Body of pancreas (tissue), 4 donors: ENCODE measurements at places on chromosomes 13 and 19. TPM values are rescaled to one million over a fixed set of nuclear protein-coding genes. Genes with fewer than 3 reads are reported as not detected.

DNA sequence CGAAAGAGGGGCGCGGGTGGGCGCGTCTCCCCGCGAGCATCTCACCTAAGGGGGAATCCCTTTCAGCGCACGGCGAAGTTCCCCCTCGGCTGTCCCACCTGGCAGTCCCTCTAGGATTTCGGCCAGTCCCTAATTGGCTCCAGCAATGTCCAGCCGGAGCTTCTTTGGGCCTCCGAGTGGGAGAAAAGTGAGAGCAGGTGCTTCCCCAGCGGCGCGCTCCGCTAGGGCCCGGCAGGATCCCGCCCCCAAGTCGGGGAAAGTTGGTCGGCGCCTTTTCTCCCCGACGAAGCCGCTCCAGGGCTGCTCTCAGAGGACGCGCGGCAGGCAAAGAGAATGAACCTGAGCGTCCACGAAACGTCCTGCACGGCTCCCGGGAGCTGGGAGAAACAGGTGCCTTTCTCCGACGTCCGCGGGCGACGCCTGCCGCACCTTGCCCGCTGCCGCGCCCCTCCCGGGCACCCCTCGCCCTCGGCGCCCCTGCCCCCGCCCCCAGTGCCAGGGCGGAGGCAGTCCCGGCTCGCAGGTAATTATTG, 366 bp upstream of the KL start:
- no peak overlapping the region for H3K4me3 ChIP-seq
- H3K4me1 ChIP-seq, result peaks cover 12% of the 10 kb centered on the region
- peak overlapping the region; percentile 51 for H3K27ac ChIP-seq
- peak; percentile 18 for DNase-seq

DNA sequence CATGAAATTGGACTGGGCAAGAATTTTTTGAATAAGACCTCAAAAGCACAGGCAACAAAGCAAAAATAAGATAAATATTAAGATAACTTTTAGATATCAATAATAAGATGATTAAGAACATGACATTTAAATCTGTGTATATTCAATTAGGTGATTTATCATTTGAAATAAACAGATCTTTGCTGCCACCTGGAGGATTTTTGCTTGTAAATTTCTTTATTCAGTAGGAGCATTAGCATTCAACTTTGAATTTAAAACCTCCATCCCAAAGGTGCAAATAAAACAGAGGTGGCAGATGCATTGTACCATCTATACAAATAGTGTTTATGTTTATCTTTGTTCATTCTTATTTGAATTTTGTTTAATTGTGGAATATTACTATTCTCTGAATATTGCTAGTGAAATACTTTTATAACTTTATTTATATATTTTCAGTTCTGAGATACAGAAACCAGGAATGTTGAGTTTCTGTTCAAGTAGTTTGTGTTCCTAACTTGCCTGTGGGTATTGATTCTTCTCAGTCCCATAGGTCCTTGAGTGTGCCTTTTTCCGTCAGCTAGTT, 20.9 kb downstream of the COG6 start:
- no peaks in the 10 kb centered on the region for H3K4me1 ChIP-seq
- H3K36me3 ChIP-seq, result peaks cover 8% of the 10 kb centered on the region
- peak; percentile 19 for DNase-seq
- H3K4me3 ChIP-seq, result no peak overlapping the region
- no peaks in the 10 kb centered on the region for H3K27me3 ChIP-seq
- H3K27ac ChIP-seq, result no peak overlapping the region

The ZSCAN18 gene
- 37.4 TPM for total RNA-seq

DNA sequence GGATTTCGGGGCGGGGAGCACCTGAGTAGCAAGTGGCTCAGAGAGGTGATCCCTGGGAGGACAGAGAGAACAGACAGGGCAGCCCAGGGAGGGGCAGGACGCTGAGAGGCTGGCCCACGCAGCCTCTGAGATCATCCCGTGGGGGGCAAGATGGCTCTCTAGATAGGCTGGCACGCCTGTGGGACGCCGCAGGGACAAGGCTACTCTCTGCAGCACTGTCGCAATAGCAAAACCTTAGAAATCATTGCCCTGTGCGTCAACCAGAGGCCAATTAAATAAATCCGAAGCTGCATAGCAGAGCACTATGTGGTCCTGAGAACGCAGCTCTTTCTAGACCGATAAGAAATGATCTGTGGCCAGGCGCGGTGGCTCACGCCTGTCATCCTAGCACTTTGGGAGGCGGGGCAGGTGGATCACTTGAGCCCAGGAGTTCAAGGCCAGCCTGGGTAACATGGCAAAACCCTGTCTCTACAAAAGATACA, 5.1 kb downstream of the PEX11G start:
- no peak overlapping the region for H3K4me3 ChIP-seq
- H3K27me3 ChIP-seq, result no peaks in the 10 kb centered on the region
- no peak for DNase-seq
- H3K27ac ChIP-seq, result no peak overlapping the region
- H3K36me3 ChIP-seq, result no peaks in the 10 kb centered on the region

GRCh38 chr13:26660766-26661165, 99.8 kb downstream of the GPR12 start:
- no peaks in the 10 kb centered on the region for H3K4me1 ChIP-seq
- no peaks in the 10 kb centered on the region for H3K27me3 ChIP-seq
- no peak for DNase-seq
- H3K4me3 ChIP-seq, result no peak overlapping the region

- no peaks in the 10 kb centered on the region for H3K27me3 ChIP-seq
- H3K36me3 ChIP-seq, result no peaks in the 10 kb centered on the region
- no peak overlapping the region for H3K27ac ChIP-seq
- no peak overlapping the region for H3K4me3 ChIP-seq
Measured at GRCh38 chr19:3785451-3785937, 687 bp downstream of the MATK start.

The ANGPTL4 gene
- total RNA-seq, result 110 TPM

The IGFL1 gene
- total RNA-seq, result not detected

DNA sequence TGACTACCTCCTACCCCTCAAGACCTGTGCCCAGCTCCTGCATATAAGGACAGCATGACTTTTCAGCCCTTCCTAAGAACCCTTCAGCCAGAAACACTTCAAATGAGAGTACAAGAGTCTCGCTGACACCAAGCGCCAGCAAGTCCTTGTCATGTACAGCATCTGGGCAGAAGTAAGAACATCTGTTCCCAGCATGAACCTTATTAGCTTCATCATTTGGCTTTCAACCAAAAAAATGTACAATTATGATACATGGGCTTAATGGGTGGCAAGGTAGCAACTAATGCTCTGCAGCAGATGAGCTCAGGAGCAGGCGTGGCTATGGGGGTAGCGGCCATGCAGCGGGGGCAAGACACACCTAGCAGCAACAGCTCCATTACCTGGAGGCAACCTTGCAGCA, 487.6 kb downstream of the COG6 start:
- H3K4me3 ChIP-seq, result no peak overlapping the region
- no peak overlapping the region for H3K27ac ChIP-seq
- DNase-seq, result no peak
- no peaks in the 10 kb centered on the region for H3K27me3 ChIP-seq
- H3K4me1 ChIP-seq, result no peaks in the 10 kb centered on the region
- no peaks in the 10 kb centered on the region for H3K36me3 ChIP-seq

GRCh38 chr13:61410669-61411297, 4.9 kb downstream of the PCDH20 start:
- H3K4me1 ChIP-seq, result peaks cover 22% of the 10 kb centered on the region
- no peak overlapping the region for H3K4me3 ChIP-seq
- H3K36me3 ChIP-seq, result no peaks in the 10 kb centered on the region
- no peak overlapping the region for H3K27ac ChIP-seq
- peaks cover 7% of the 10 kb centered on the region for H3K27me3 ChIP-seq

The CDC42EP5 gene
- 18.2 TPM for total RNA-seq

DNA sequence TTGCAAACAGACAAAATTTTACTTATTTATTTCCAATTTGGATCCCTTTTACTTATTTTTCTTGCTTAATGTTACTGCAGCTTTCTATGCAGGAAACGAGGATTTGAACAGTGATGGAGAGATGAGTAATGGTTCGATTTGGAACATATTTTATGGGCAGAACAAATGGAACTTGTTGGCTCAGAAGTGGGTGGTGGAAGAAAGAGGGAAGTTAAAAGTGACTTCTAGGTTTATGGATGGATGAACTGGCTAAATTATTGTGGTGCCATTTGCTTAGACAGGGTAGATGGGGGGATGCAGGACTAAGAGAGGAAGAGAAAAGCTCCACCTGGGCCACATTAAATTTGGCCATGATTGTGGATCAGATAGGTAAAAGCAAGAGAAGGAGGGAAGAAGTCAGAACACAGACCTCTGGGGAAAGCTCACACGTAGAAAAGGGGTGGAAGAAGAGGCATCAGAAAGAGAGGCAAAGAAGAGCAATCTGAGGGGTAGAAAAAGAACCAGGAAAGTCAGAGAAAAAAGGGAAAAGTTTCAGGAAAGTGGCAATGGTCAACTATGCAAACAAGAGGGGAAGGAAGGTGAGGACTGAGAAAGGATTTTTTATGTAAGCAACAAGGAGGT, 768 bp upstream of the CYSLTR2 start:
- H3K4me1 ChIP-seq, result peaks cover 9% of the 10 kb centered on the region
- no peaks in the 10 kb centered on the region for H3K36me3 ChIP-seq
- H3K4me3 ChIP-seq, result no peak overlapping the region
- H3K27ac ChIP-seq, result no peak overlapping the region

DNA sequence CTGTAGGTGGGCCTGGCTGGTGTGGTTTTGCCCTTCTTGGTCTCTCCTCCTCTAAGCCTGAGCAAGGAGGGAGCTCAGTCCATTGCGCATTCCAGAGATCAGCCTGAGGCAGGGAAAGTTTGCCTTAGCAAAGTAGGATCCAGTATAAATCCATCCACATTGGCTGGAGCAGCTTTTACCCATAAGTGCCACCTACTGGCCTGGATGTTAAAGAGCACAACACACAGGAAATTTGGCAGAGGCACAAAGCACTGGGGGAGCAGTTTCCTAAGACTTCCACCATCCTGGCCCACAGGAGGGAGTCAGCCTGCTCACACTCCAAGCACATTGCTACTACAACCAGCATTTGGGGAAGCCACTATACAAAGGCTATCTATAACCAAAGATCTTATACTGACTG, 1124.2 kb downstream of the SLITRK1 start:
- no peaks in the 10 kb centered on the region for H3K27me3 ChIP-seq
- no peaks in the 10 kb centered on the region for H3K4me1 ChIP-seq
- no peak for DNase-seq
- H3K27ac ChIP-seq, result no peak overlapping the region
- no peaks in the 10 kb centered on the region for H3K36me3 ChIP-seq
- no peak overlapping the region for H3K4me3 ChIP-seq

The FUT2 gene
- total RNA-seq, result 2.0 TPM

GRCh38 chr19:8302734-8303133, 5.4 kb downstream of the CD320 start:
- no peaks in the 10 kb centered on the region for H3K27me3 ChIP-seq
- no peak overlapping the region for H3K27ac ChIP-seq
- no peak overlapping the region for H3K4me3 ChIP-seq
- no peaks in the 10 kb centered on the region for H3K36me3 ChIP-seq
- H3K4me1 ChIP-seq, result peaks cover 8% of the 10 kb centered on the region

DNA sequence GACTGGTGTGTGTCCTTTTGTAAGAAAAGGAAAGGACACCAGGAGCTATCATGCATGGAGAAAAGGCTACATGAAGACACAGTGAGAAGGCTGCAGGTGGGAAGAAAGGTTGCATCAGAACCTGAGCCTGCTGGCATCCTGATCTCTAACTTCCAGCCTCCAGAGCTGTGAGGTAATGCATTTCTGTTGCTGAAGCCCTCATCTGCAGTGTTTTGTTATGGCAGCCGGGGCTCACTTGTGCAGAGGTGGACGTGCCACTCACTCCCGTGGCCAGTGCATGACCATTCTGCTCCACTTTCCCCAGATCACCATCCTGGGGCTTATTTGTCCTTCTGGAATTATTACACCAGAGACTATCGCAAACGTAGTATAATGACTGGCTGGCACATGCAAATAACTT, 155.3 kb downstream of the IRS2 start:
- H3K27me3 ChIP-seq, result no peaks in the 10 kb centered on the region
- no peak overlapping the region for H3K27ac ChIP-seq
- DNase-seq, result no peak
- no peaks in the 10 kb centered on the region for H3K36me3 ChIP-seq

DNA sequence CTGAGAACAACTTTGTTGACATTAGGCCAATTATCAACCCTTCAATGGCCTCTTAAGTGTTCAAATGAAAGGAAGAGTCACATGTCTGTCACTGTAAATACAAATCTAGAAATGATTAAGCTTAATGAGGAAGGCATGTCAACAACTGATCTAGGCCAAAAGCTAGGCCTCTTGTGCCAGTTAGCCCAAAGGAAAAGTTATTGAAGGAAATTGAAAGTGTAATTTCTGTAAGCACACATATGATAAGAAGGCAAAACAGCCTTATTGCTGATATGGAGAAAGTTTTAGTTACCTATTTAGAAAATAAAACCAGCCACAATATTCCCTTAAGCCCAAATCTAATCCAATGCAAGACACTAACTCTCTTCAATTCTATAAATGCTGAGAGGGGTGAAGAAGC, 604.7 kb downstream of the SLITRK6 start:
- H3K36me3 ChIP-seq, result no peaks in the 10 kb centered on the region
- H3K4me3 ChIP-seq, result no peak overlapping the region
- H3K4me1 ChIP-seq, result no peaks in the 10 kb centered on the region
- DNase-seq, result no peak

DNA sequence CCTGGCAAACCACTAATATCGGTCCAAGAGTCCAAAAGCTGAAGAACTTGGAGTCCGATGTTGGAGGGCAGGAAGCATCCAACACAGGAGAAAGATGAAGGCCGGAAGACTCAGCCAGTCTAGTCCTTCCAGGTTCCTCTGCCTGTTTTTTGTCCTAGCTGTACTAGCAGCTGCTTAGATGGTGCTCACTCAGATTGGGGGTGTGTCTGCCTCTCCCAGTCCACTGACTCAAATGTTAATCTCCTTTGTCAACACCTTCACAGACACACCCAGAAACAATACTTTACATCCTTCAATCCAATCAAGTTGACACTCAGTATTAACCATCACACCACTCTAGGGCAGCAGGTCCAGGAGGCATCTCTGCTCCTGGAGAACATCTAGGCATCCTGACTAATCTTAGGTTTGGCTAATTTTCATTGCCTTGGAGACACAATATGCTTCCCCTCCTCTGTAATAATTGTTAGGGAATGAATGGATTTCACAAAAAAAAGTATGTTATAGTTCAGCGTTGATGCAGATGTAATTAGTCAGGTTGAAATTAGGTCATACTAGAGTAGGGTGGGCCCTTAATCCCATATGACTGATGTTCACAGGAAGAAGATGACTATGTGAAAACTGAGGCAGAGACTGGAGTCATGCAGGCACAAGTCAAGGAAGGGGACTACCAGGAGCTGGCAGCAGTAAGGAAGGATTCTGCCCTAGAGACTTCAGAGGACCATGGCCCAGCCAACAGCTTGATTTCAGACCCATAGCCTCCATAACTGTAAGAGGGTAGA, 183.4 kb downstream of the RBM26 start:
- H3K27ac ChIP-seq, result no peak overlapping the region
- no peaks in the 10 kb centered on the region for H3K27me3 ChIP-seq

- no peak for DNase-seq
- no peak overlapping the region for H3K4me3 ChIP-seq
- no peaks in the 10 kb centered on the region for H3K27me3 ChIP-seq
- no peak overlapping the region for H3K27ac ChIP-seq
- H3K4me1 ChIP-seq, result no peaks in the 10 kb centered on the region
Measured at GRCh38 chr13:73924607-73925006, 209.6 kb downstream of the KLF12 start.
